LoVo (cell line): ENCODE measurements at places on chromosomes 1 and 21.

- DNase-seq: no peak
Observed at GRCh38 chr1:33072707-33073106, 8.2 kb upstream of the AZIN2 start.

DNA sequence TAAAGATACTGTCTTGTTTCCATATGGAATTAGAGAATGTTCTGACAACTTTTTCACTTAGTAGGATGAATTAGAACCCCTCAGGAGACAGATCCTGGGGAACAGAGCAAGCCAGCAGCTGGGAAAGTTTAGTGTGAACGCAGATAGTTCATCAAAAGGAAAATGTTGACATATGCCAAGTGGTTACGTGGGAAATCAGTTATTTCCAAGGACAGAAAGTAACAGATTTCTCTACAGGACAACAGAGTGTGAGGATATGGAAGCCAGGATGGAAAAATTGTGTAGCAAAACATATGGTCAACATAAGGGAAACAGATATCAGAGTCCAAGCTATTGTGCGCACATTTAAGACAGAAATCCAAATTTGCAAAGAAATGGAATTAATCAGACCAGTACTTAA, 419.5 kb downstream of the LRRIQ3 start:
- no peak for DNase-seq

DNA sequence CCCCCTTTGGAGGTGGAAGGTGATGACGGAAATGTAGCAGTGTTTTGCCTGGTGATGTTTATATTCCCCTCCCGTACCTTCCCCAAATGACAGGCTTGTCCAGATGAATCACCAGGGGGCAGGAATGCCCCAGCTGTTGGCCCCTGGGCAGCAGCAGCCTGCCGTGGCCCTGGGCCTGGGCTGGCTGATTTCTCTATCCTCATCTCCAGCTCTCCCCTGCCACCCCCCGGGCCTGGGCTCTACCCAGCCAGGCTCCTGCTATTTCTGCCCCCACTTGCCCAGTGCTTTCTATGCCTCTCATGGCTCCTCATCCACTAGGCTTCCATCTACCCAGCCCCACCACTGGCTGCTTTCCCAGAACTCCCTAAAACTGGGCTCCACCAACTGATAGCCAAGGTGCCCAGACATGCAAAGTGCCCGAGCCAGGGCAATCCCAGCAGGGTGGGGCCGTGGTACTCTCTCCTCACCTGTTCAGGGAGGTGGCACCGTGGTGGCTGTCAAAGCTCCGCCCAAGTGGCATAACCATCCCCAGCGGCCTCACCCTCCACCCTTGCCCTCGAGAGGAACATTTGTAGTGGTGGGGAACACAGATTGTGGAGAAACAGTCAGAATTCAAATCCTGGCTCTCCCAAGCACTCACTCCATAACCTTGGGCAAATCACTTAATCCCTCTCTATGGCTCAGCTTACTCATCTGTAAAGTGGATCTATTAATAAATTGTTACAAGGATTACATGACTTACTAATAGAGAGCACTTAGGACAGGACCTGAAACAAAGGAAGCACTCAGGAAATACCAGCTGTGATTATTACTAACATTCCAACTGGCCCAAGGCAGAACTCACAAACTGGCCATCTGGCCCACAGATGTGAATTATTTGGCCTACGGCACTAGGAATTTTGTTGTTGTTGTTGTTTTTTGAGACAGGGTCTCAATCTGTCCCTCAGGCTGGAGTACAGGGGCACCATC, 12.8 kb upstream of the ECE1 start:
- no peak for DNase-seq

DNA sequence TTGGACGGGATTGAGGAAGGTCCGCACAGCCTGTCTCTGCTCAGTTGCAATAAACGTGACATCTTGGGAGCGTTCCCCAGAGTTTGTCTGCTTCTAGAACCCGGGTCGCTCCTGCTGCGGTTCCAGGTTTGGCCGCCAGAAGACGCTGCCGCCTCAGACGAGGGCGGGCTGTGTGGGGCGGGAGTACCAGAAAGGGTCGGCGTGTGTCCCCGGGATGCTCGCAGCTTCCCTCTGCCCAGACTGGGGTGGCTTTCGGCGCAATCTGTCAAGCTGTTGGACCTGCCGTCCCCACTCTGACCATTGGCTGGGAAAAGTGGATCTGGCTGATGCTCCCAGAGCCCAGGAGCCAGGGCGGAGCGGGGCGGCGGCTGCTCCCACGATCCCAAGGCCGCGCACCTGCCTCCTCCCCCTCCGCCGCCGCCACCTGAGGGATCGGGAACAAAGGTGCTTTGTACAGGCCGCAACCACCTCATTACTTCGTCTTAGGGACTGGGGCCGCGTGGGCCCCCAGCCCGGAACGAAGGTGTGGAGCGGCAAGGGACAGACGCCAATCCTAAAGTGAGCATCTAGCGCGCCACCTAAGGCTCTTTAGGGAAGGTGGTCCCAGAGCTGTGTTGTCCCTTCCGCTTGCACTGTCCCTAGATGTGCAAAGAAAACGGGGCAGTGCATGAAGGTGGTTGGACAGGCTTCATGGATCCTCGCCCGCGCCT, 683 bp upstream of the EFNA4 start:
- no peak for DNase-seq

DNA sequence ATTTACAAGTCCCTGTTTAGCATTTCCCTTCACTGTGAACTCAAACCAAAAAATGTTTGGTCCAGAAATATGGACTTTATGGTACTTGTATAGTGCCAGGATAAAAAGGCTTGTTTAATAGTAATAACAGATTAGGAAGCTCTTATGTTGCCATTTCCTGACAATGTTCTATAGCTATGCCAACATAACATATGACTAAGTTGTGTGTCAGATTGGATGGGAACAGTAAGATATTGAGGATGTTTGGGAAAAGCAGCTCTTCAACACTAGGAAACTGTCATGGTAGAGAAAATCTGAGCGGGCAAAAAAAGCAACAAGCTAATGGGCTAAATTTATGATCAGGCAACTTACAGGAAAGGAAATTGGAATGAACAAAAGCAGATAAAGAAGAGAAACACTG, 287.1 kb upstream of the ADGRL4 start:
- no peak for DNase-seq

GRCh38 chr1:116111524-116112021, 374 bp downstream of the MAB21L3 start:
- DNase-seq: peak; percentile 2

DNA sequence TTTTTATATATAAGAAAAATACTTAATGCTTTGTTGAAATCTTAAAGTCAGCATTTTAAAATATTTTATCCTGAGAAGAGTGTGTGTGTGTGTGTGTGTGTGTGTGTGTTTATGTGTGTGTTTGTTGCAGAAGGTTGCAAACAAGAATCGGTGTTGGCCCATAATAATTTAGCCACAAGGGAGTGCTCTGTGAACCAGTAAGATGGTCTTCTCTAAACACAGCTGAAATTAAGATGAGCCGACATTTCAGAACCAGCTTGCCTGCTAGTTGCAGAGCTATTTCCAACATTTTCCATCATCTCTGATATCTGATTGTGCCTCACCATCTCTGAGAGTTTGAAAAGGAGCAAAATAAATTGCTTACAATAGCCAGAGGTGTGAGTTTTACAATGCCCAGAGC, 158.8 kb upstream of the SGIP1 start:
- no peak for DNase-seq

DNA sequence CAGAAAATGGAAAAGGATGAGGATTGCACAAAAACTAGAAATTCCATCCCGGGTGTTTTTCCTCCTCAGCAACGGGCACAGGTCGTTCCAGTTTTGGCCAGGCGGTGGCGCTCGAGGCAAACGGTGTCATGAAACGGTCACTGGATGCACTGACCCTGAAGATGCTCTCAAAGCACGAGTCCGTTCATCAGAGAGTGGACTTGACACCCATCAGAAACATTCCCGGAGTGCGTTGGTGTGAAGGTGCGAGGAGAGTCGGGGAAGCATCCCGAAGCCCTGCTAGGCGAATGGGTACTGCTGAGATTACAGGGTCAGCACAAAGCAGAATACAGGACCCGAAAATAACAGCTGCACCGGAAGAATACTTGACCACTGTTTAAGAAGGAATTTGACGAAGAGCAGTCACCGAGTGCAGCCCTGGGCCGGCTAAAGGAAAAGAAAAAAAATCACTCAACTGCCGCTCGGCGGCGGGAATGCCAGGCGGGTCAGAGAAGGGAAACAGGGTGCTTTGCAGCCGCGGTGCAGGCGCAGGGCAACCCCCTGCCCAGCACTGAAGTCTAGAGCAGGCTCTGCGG, 71.7 kb upstream of the ETS2 start:
- peak; percentile 66 for DNase-seq

DNA sequence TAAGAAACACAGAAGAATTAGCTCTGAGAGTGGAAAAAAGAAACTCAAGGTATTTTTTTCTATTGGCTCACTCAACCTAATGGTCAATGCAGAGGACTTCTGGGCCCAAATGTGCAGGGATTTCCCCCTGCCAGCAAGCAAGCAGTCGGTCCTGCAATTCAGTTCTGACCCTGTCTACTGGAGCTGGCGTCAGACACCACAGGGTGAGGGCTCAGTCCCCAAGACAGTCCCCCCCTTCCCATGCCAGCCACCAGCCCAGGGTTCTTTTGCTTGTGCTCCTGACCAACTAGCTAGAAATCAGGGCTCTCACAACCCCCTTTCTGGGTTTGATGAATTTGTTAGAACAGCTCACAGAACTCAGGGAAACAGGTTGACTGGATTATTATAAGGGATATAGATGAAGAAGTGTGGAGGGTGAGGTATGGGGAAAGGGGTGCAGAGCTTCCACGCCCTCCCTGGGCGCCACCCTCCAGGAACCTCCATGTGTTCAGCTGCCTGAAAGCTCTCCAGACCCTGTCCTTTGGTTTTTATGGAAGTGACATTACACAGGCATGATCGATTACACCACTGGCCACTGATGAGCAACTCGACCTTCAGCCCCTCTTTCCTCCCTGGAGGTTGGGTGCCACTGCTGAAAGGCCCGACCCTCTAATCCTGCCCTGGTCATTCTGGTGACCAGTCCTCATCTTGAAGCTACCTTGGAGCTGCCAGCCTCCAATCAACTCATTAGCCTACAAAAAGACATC, 22.5 kb upstream of the PWP2 start:
- DNase-seq: no peak
